HFFc6 (cell line): ENCODE measurements at places on chromosomes 7 and 10.

DNA sequence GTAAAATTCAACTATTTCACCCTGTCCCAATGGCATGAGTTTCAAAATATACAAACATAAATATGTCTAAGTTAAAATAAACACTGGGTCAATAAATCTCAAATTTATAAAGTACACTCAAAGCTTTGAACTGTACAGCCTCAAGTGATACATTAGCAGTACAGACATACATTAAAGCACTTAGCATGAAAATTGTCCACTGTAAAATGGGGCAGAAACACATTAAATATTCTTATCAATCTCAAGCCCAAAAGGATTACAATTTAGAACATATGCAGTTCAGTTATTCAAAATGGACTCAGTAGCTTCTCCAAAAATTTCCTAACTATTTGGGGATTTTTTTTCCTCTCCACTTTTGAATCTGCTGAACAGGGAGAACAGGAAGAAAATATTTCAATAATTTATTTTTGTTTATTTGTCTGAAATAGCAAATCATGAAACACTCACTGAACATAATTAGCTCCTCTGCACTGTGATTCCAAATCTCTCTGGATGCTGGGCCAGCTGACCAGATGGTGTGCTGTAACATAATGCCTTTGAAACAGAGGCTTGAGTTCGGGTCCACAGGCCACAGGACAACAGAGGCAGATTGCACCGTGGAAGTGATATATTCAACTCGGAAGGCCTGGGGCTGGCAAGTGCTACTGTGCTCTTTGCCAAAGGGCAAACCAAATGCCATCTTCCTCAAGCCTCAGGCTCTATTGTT, 248.9 kb upstream of the LRRN3 start:
- no peak for DNase-seq

DNA sequence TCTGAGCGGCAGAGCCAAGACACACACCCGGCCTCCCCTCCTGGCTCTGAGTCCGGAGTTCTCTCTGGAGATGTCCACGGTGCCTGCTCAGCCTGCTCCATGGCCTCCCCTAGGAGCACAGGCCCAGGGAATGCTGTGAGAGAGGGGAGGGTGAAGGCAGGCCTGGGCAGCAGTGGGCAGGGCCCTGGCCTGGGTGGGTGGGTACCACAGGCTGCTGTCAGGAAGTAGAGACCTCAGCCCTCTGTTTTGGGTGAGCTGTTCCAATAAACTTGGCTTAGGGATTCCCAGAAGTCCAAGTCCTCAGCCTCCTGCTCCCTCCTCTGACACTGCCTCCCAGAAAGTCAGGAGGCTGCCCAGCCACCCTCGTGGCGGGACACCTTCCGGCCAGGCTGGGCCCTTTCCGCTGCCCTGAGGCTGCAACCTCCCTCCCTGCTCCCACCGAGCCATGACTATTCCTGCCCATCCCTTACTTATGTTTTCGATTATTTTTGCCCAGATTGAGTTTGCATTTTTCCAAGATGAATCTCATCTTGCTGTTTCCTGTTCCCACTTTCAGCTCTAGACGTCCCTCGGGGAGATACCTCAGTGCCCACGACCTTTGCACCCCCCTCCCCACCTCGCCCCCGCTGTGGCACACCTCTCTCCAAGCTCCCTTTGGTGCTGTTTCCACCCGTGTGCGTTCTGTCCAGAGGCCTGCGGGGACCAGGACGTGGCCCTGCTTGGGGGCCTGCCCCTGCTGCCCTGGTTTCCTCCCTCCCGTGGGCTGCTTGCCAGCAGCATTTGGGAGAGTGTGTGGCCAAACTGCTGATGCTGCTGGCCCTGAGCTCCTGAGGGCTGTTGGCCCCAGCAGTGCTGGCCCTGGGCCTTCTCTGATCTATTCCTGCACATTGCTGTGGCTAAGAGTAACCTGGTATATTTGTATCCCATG, 5.8 kb upstream of the POLM start:
- DNase-seq = peak; percentile 94

DNA sequence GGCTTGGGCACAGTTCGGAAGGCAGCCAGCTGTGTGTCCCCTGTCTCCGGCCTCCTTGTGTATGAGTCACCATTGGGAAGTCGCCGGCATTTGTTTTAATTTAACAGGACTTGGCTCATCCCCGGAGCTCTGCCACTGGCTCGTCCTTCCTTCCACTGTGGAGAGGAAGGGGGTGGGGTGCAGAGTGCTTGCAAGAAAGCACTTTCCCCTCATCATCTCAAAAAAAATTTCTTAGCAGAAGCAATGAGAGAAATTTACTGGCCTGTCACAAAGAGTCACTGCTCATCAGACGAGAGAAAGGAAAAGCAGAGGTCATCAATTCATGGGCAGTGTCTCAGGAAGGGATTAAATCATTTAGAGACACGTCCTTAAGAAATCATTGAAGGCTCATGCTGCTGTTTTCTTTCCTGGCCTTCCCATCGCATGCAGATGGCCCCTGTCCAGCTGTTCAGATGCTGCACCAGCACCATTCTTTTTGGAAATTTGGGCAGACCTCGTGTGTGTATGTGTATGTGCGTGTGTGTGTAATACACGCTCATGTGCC, 93.3 kb downstream of the BMS1 start:
- DNase-seq = peak; percentile 41

- no peak for DNase-seq
Observed at GRCh38 chr10:48437546-48437945, 131.1 kb downstream of the MAPK8 start.

DNA sequence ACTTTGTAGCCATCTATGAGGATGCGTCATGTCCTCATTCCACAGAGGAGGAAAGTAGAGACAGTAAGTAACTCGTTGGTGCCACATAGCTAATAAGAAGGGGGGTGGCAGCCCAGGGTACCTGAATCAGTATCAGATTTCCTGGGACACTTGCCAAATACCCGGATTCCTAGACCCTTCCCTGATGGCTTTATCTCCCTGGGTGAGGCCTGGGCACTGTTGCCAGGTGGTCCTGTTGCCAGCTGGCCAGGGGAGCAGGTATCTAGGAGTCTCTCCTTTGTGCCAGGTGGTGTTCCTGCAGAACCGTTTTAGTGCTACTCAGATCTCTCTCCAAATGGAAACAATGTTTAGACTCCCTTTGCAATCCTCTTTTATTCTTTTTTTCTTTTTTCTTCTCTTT, 12.7 kb downstream of the SLC29A3 start:
- no peak for DNase-seq

- peak; percentile 76 for DNase-seq
Observed at GRCh38 chr10:68665841-68666240, 55.2 kb upstream of the CCAR1 start.

DNA sequence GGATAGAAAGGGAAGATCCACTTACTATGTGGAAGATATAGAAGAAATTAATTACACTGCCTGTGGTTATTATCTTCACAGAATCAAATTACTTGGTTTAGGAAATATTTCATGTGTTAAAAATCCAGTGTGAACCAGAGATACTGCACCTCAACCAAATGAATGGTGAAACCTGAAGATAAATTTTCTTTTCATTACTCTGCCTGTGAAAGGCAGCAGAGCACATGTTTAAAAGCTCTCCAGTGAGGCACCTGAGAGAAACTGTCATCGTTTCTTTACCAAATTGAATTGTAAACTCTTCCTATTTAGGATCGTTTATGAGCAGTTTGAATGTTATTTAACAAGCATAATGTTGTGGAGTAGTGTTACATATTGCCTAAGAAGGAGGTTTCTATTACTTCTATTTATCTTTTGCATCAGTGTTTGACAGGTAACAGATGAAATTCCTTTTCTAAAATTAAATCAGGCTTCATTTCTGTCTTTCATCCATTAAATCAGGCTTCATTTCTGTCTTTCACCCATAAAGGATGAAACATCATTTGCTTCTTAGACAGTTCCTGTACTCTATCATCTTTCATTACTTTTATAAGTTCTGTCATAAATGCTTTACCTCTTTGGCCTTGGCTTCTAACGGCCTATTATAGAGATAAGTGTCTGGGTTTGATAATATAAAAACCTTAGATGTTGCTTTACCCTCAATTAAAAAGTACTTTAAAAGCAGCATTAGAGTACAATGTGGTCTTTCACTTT, 266.6 kb downstream of the NXPH1 start:
- no peak for DNase-seq

DNA sequence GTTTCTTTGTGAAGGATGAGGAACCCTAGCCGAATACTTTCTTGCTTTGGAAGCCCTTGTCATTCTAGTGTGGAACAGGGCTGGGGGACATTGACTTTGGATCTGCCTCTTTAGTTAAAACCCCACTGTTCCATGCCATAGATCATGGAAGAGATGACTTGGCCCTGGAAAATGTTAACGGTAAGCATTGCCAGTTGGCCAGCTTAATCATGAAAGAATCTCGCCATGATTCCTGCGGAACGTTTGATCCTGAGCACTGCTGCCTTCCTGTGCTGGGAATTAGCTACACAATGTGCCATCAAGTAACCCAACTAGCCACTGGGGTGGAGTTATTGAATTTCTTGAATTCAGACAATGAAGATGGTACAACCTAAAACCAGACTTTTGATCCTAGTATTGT, 177.6 kb upstream of the FZD8 start:
- no peak for DNase-seq

DNA sequence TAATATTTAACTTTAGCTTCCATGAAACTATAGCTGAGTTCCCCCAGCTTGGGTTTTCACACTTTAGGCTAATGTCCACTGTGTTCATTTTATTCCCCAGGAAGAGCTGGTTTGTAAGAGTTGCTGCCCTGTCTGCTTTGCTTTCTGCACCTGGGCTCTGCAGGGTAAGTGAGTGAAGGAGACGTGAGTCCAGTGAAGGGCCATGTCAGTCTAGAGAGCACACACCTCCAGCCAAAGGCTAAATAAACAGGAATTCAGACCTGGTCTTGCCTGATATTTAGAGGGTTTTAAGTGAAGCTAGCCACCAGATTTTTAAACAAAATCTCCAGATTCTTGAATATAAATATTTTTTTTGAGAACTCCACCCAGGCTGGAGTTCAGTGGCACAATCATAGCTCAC, 24.5 kb upstream of the FZD1 start:
- DNase-seq = no peak

- DNase-seq = no peak
Observed at GRCh38 chr7:100585511-100586265, at the start of gene LRCH4. LRCH4 (minus strand) TSS chr7:100586129; CDS start chr7:100586100, 29 bp downstream.

GRCh38 chr10:99527526-99528493, 4.9 kb upstream of the NKX2-3 start:
- no peak for DNase-seq

DNA sequence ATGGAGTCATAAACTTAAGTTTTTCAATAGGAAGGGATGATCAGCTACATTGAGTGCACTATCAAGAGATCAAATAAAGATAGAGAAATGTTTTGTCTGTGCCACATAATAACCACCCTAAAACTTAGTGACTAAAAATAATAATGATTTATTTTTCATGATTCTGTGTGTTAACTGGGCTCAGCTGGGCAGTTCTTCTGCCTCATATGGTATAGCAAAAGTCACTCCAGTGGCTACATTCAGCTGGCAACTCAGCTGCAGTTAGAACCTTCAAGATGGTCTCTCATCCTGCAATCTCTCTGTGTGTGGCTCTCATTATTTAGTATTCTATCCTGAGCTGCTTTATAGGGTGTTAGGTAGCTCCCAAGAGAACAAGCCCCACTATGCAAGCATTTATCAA, 7.8 kb upstream of the PARP12 start:
- DNase-seq = no peak

DNA sequence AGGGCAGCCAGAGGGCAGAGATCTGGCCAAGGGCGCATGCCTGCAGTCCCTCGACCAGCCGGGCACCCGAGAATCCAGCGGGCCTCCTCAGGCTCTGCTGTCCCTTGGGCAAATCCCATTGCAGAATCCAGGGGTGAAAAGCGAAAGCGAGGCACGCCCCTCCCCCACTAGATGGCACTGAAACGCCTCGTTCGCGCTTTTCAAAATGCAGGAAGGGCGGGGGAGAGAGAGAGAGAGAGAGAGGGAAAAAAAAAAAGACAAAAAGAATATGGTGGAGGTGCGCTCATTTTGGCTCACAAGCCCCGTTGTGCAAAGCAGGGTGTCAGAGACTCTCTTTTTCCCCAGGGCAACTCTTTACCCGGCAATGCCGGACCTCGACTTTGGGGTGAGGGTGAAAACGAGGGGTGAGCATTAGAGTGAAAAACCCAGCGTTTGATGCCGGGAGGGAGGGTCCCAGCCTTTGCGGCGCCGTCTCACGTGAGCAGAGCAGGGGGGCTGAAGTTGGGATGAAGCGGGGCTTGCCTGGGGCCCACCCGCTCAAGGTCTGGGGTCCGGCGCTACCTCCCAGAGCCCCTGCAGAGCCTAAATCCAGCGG, 2.5 kb upstream of the TMEM178B start:
- no peak for DNase-seq

- no peak for DNase-seq
Observed at GRCh38 chr10:22713853-22714478, 412 bp downstream of the PIP4K2A start.

GRCh38 chr7:137885678-137886077, 38.9 kb upstream of the DGKI start:
- no peak for DNase-seq

GRCh38 chr10:5941579-5941978, 35.8 kb downstream of the IL15RA start:
- DNase-seq = no peak

GRCh38 chr10:123771877-123772644, 105.9 kb downstream of the GPR26 start:
- DNase-seq = no peak

- no peak for DNase-seq
Observed at GRCh38 chr7:46537191-46537905, 616.3 kb upstream of the IGFBP3 start.

GRCh38 chr10:22476601-22477321, 131.5 kb downstream of the SPAG6 start:
- DNase-seq = no peak

- no peak for DNase-seq
Observed at GRCh38 chr7:31202801-31203200, 137.7 kb downstream of the NEUROD6 start.
